ENCODE measurements at places on chromosomes 1 and 21. TPM values are rescaled to one million over a fixed set of nuclear protein-coding genes. Genes with fewer than 3 reads are reported as not detected.

DNA sequence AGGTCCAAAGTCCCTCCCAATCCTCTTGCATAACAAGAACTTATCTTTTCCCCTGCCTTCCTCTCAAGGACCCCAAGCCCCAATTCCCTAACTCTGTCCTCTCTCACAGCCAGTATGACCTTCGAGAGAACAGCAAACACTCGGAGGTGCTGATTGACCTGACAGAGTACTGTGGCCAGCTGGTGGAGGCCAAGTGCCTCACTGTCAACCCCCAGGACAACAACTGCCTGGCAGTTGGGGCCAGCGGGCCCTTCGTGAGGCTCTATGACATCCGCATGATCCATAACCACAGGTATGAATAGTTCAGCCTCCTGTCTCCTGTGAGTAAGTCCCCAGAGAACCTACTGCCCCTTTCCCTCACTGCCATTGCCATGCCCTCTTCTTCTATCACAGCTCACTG, 29.9 kb upstream of the TMEM222 start:
- no peaks in the 10 kb centered on the region for H3K27me3 ChIP-seq
- H3K27ac ChIP-seq, result no peak overlapping the region
- H3K4me1 ChIP-seq, result no peaks in the 10 kb centered on the region
- H3K4me3 ChIP-seq, result no peak overlapping the region
- no peak for DNase-seq
- H3K36me3 ChIP-seq, result peaks cover 18% of the 10 kb centered on the region

GRCh38 chr1:170586321-170587252, 54.6 kb downstream of the GORAB start:
- H3K4me1 ChIP-seq, result no peaks in the 10 kb centered on the region
- H3K27me3 ChIP-seq, result no peaks in the 10 kb centered on the region
- no peak for DNase-seq
- no peaks in the 10 kb centered on the region for H3K36me3 ChIP-seq
- no peak overlapping the region for H3K27ac ChIP-seq
- H3K4me3 ChIP-seq, result no peak overlapping the region

DNA sequence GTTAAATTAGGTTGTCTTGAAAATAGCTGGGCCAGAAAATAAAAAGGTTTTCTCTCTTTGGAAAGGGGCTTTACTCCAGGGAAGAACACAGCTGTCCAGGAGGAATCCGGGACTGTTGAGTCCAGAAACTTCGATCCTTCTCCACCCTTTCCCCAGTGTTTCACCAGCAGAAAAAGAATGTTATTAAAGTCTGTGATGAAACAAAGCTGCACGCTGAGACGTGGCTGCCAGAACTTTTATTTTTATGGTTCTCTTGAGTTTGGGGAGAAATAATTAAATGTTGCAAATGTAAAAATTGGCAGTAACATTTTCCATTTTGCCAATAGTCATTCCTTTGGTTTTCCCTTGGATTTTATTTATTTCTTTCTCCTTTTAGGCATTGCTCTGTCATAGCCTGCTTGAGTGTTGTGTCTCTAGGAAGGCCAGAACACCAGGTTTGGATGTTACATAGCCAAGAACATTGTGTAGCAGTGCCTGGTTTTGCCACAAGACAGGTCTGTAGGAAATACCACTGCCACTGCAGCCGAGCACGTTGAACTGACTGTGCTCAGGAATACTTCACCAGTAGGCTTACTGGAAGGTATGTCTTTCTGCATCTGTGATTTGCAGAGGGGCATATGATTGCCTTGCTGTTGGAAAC, 87.4 kb downstream of the ROR1 start:
- no peaks in the 10 kb centered on the region for H3K4me1 ChIP-seq
- H3K36me3 ChIP-seq, result no peaks in the 10 kb centered on the region
- H3K27ac ChIP-seq, result no peak overlapping the region

- no peaks in the 10 kb centered on the region for H3K36me3 ChIP-seq
- no peaks in the 10 kb centered on the region for H3K4me1 ChIP-seq
- H3K4me3 ChIP-seq, result no peak overlapping the region
These were observed 38.9 kb upstream of the TARDBP start for GRCh38 chr1:10973552-10973951.

- H3K27me3 ChIP-seq, result peaks cover 36% of the 10 kb centered on the region
- no peaks in the 10 kb centered on the region for H3K36me3 ChIP-seq
- no peak overlapping the region for H3K4me3 ChIP-seq
- H3K27ac ChIP-seq, result no peak overlapping the region
These were observed 2.5 kb downstream of the TFF3 start for GRCh38 chr21:42312626-42313104.

NBPF4 gene
- not detected for total RNA-seq

- H3K4me3 ChIP-seq, result no peak overlapping the region
- H3K36me3 ChIP-seq, result no peaks in the 10 kb centered on the region
- no peak for DNase-seq
- no peak overlapping the region for H3K27ac ChIP-seq
- H3K4me1 ChIP-seq, result no peaks in the 10 kb centered on the region
These were observed 225.1 kb downstream of the PLA2G4A start for GRCh38 chr1:187053876-187054275.

- H3K4me3 ChIP-seq, result no peak overlapping the region
- no peak overlapping the region for H3K27ac ChIP-seq
- H3K36me3 ChIP-seq, result no peaks in the 10 kb centered on the region
- peaks cover 19% of the 10 kb centered on the region for H3K4me1 ChIP-seq
- no peak for DNase-seq
These were observed 22.2 kb upstream of the ZNF678 start for GRCh38 chr1:227541129-227541528.

LIN28A gene
- not detected for total RNA-seq

PDC gene
- total RNA-seq, result not detected

DNA sequence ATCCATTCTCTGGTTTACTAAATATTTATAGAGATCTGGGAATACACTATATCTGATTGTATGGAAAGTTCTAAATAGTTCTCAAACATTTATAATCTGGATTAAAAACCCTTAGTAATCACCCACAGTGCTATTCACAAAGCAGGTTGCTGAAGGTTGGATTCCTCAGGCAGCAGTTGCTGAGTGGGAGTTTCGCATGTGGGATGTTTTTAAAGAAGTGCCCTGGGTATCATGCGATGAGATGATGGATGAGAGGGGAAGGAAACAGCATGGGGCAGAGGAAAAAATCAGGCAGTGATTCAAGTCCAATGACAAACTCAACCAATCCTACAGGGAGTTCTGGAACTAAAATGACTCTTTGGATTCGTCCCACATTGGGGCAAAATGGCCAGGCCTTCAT, 85.3 kb upstream of the GALNT2 start:
- H3K4me1 ChIP-seq, result no peaks in the 10 kb centered on the region
- H3K4me3 ChIP-seq, result no peak overlapping the region
- no peaks in the 10 kb centered on the region for H3K27me3 ChIP-seq
- DNase-seq, result no peak
- no peaks in the 10 kb centered on the region for H3K36me3 ChIP-seq
- H3K27ac ChIP-seq, result no peak overlapping the region

DNA sequence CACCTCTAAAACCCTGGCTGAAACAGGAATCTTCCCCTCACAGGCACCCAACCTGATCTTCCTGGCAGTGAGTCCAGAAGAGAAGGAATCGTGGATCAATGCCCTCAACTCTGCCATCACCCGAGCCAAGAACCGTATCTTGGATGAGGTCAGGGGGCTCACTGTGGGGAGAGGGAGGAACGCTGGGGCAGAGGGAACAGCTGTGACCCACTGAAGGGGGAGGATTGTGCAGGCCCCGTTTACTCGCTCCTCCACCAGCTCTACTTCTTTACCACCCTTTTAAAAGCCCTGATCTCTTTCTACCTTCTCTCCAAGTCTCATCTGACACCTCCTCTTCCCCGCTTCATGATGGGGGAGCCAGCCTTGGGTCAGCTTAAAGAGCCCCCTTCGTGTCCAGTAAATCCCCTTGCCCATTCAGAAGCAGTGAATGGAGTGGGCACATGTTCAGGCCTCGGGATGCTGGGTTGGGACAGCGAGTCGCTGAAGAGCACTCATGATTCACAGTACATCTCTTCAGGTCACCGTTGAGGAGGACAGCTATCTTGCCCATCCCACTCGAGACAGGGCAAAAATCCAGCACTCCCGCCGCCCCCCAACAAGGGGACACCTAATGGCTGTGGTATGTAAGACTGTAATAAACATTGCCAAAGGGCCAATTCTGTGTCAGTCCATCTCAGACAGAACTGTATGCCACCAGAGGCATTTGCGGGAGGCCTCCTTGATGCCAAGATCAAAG, 7.3 kb downstream of the PLEKHO1 start:
- H3K4me1 ChIP-seq, result peaks cover 65% of the 10 kb centered on the region
- no peaks in the 10 kb centered on the region for H3K27me3 ChIP-seq
- H3K4me3 ChIP-seq, result no peak overlapping the region

- H3K4me3 ChIP-seq, result peak overlapping the region; percentile 61
- H3K36me3 ChIP-seq, result no peaks in the 10 kb centered on the region
- H3K27me3 ChIP-seq, result peaks cover 7% of the 10 kb centered on the region
- H3K4me1 ChIP-seq, result peaks cover 8% of the 10 kb centered on the region
- no peak for DNase-seq
- H3K27ac ChIP-seq, result peak overlapping the region; percentile 80
These were observed 62.1 kb downstream of the FAAP20 start for GRCh38 chr1:2132222-2133038.

DNA sequence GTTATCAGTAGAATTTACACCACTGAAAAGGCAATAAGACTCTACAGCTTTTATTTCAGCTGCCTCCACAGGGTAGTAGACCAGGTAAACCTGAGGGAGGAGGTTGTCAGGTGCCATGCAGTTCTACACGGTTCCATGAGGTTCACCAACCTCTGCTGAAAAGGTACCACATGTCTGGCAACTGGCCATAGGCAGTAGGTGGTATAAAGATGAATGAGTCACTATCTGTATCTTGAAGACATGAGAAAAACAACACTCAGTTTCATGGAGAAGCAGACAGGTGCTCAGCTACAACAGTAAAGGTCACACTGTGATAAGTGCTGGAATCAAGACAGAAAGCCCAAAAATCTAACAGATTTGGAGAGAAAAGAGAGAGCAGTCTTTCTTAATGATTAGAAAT, 145.4 kb downstream of the PTGER3 start:
- no peaks in the 10 kb centered on the region for H3K36me3 ChIP-seq
- no peak for DNase-seq
- H3K4me1 ChIP-seq, result no peaks in the 10 kb centered on the region
- no peak overlapping the region for H3K27ac ChIP-seq
- H3K4me3 ChIP-seq, result no peak overlapping the region

YBX1 gene
- 274 TPM for total RNA-seq

SLC44A5 gene
- not detected for total RNA-seq

DNA sequence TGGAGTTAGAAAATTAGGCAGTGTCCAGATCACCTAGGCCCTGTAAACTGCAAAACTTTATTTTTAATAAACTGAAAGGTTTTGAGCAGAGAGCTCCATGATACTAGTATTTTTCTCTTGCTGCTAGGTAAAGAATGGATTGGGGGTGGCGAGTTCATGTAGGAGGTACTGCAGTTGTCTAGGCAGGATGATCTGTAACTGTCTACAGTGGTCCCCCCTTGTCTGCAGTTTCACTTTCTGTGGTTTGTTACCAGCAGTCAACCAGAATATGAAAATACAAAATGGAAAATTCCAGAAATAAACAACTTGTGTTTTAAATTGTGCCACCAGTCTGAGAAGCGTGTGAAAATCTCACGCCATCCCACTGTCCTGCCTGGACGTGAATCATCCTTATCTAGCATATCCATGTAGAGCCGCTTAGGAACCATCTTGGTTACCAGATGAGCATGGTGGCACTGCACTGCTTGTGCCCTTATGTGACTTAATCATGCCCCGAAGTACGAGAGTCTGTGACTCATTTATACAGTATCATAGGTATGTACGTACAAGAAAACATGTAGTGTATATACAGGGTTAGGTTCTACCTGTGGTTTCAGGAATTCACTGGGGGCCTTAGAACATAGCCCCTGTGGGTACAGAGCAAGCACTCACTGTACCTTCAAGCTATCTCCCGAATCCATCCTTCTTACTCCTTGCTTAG, 94.2 kb downstream of the AHCTF1 start:
- H3K27ac ChIP-seq, result no peak overlapping the region
- peaks cover 14% of the 10 kb centered on the region for H3K36me3 ChIP-seq
- no peak for DNase-seq

- H3K4me3 ChIP-seq, result peak within 1 kb of the TSS; percentile 67
- H3K27me3 ChIP-seq, result no peaks in the 10 kb centered on the region
- H3K27ac ChIP-seq, result peak within 1 kb of the TSS; percentile 52
- peak; percentile 44 for DNase-seq
These were observed at the start of gene INPP5B for GRCh38 chr1:37946703-37947360. TSS of gene INPP5B (minus strand) at chr1:37947053. CDS start at chr1:37946308, 745 bp downstream.

DOP1B gene
- 21.1 TPM for total RNA-seq

DNA sequence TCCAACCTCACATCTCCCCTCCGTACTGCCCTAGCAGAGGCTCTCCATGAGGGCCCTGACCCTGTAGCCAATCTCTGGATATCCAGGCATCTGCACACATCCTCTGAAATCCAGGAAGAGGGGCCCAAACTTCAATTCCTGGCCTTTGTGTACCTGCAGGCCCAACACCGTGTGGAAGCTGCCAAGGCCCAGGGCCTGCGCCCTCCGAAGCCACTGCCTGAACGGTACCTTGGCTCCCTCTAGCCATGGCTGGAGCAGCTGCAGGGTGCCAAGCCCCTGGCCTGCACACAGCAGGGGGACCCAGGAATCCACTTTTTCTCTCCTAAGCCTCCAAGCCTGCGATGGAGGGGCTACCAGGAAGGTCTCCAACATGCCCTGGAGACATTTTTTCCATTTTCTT, 84.2 kb downstream of the PTGER3 start:
- no peaks in the 10 kb centered on the region for H3K27me3 ChIP-seq
- H3K4me1 ChIP-seq, result no peaks in the 10 kb centered on the region
- no peaks in the 10 kb centered on the region for H3K36me3 ChIP-seq
- DNase-seq, result no peak

DNA sequence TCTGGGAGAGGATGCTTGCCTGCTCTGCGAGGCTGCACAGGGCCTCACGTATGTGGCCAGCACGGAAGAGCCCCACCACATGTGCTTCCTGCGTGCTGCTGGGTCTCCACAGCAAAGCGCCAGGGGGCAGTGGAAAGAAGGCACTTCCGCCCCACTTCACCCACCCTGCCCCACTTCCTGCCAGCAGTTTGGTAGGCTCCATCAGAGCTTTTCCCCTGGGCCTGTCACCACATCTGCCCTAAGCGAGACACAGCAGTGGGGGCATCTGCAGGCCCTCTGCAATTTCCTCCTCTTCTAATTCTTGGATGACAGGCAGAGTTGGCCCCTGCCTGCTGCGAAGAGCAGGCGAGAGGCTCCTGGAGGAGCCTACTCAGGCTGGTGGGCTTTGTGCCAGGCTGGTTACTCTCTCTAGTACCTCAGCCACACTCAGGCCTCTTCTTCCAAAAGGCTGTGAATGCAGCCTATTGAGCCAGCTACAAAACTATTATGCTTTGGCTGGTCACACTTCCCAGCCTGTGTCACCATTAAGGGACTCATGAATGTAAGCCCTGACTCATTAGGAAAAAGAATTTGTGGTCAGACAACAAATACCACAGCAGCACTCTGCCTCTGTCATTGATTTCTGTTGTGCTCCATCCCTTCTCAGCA, 25.0 kb downstream of the CD244 start:
- DNase-seq, result peak; percentile 78
- peaks cover 51% of the 10 kb centered on the region for H3K4me1 ChIP-seq
- H3K27me3 ChIP-seq, result no peaks in the 10 kb centered on the region
- H3K27ac ChIP-seq, result peak overlapping the region; percentile 88
- H3K4me3 ChIP-seq, result peak overlapping the region; percentile 9
- no peaks in the 10 kb centered on the region for H3K36me3 ChIP-seq

MYOC gene
- not detected for total RNA-seq

KIF2C gene
- total RNA-seq, result 0.95 TPM
